Motor neuron (in vitro differentiated cells): ENCODE measurements at places on chromosomes 1 and 21. TPM values are rescaled to one million over a fixed set of nuclear protein-coding genes. Genes with fewer than 3 reads are reported as not detected.

The PDZK1IP1 gene
- 0.71 TPM in 1 of 2 replicates, not detected in the other for total RNA-seq

DNA sequence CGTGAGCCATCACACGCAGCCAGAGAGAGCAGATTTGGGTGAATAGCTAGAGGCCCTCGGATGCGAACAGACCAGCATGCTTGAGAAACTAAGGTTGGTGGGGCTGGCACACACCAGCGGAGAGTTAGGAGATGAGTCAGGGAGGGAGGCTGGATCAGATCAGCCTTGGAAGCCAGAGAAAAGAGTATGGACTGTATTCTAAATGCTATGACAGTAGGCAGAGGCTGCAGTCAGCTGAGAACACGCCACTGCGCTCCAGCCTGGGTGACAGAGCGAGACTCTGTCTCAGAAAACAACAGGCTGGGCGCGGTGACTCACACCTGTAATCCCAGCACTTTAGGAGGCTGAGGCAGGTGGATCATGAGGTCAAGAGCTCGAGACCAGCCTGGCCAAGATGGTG is 4.0 kb upstream of the PLEKHM2 start:
- peak; percentile 5 for ATAC-seq

The PLCH2 gene
- total RNA-seq: 5.1 and 6.1 TPM in 2 replicates

- ATAC-seq: no peak
These were observed 36.4 kb downstream of the SLC22A15 start for GRCh38 chr1:116012716-116013115.

- no peak for ATAC-seq
These were observed 35.3 kb upstream of the PAXBP1 start for GRCh38 chr21:32806810-32807386.

GRCh38 chr1:25688390-25689119 is 72.0 kb downstream of the MAN1C1 start:
- no peak for ATAC-seq

DNA sequence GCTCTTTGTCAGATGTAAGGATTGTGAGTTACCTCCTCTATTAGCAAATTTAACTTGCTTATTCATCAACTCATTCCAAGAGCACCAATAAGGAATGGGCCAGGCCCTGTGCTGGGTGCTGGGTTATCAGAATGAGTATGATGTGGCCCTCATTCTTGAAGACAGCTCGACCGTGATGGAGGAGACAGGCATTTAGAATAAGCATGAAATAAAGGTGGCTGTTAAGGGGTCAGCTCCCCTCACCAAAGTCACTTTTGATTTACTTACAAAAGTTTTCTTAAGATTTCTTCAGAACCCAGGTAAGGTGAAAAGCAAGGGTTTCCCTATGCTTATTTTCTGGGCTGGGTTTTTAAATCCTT is 15.3 kb upstream of the PADI1 start:
- no peak for ATAC-seq

The PTAFR gene
- 0.28 and 0.53 TPM in 2 replicates for total RNA-seq

The FCGR2B gene
- 0.41 and 0.73 TPM in 2 replicates for total RNA-seq

The GJA9 gene
- total RNA-seq: 0.18 and 0.31 TPM in 2 replicates

The CA6 gene
- 0.29 and 0.52 TPM in 2 replicates for total RNA-seq

The UBE2U gene
- total RNA-seq: not detected in 2 replicates

DNA sequence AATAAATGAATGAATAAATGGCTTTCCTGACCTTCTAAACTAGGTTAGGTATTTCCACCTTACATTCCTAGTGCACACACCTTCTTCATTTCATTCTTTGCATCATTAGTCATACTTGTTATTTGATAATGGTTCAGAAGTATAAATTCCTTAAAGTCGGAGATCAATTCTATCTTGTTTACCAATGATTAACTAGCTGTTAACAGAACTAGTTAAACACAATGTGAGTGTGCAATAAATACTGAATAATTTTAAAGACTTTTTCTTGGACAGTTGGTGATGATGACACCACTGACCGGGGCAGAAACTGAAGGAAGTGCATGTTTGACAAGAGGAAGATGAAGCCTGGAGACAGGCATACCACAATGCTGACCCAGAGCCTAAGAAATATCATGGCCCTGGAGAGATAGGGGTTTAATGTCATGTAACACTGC is 207.1 kb upstream of the DEPDC1 start:
- ATAC-seq: no peak

DNA sequence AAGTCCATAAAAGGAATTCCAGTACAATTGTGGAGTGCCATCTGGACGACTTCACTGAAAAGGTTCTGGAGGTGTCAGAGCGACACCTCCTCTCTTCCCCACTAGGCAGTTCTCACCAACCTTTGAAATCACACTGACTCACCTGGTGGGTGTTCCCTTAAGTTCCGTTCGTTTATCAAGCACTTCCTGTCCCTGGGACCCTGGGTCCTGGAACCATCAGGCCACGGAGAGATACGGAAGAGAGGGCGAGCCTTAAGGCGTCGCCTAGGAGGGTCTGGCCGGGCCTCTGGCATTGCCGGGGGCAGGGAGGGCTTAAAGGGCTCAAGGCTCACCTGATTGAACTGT is 317 bp downstream of the SPAG17 start:
- no peak for ATAC-seq

DNA sequence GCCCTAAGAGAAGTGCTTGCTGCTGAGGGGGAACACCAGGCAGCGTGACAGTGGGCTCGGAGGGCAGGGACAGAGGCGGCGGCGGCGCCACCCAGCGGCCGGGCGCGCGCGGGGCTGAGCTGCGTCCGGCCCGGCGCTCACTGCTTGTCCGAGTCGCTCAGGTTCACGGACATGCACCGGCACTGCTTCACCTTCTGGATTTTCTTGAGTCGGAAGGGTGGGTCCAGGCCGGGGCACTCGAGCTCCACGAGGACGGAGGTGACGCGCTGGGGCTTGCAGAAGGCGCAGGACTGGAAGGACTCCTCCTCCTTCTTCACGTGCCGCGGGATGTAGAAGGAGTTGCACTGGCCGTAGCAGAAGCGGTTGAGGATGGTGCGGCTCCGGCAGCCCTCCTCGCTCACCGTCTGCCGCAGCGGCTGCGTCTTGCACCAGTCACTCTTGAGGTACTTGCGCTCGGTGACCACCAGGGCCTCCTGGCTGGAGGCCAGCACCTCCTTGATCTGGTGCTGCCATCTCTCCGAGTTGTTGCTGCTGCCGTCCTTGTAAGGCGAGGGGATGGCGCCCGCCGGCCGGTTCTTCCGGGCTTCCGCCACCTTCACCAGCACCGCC is 119.0 kb downstream of the GREM2 start:
- ATAC-seq: no peak

The POU3F1 gene
- total RNA-seq: 0.71 and 0.91 TPM in 2 replicates

GRCh38 chr1:235054936-235055335 is 73.7 kb downstream of the TOMM20 start:
- no peak for ATAC-seq

DNA sequence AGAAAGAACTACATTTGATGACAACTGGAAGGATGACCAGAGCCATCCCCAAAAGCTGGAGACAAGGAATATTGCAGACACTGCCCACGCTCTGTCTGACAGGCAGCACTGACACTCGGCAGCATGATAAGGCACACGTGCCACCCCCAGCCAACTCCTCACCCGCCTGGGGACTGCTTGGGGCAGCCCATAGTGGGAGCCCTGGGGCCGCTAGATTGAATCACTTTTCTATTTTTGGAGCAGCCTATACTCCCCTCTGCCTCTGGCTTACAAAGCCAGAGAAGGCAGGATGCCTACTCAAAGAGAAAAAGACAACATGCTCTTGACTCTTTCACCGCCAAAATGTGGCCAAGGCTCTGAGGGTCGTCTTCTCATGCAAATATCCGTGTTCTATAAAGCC is 1.3 kb downstream of the SMG5 start:
- peak; percentile 35 for ATAC-seq

DNA sequence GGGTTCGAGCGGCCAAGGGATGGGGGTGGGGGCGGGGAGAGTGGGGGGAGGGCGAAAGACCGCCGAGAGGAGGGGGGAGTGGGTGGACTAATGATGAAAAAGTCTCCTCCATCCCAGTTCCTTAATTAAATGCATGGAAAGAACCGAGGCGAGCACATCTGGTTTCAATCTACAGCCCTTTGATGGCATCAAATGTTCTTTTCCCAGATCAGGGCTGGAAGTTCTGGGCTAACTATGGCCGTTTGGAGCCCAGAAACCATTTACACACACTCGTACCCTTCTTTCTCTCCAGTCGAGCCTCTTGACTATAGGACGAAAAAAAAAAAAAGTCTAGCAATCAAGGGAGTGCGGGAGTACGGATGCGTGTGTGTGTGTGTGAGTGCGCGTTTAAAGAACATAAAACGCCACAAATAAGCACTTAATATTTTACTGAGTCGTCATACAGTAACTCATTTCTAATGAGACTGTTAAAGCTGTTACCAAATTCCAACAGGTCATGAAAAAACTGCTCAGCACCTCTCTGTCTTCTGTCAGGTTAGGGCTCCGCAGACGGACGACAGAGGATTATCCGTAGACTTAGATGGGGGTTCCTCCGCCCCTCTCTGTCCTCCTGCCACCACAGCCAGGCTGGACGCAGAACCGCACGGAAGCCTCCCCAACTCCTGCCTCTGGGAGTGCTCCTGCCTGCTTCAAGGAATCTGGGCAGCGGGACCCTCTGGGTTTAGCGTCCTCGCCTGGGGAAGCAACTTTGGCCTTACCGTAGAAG is 2.1 kb upstream of the PRRX1 start:
- peak; percentile 8 for ATAC-seq

The EFNA1 gene
- 6.6 and 9.3 TPM in 2 replicates for total RNA-seq

- peak; percentile 64 for ATAC-seq
These were observed 414 bp downstream of the TMEM51 start for GRCh38 chr1:15153842-15154479.

GRCh38 chr1:244173240-244173639 is 122.2 kb downstream of the ZBTB18 start:
- peak; percentile 39 for ATAC-seq

The PADI2 gene
- 1.9 and 2.4 TPM in 2 replicates for total RNA-seq

- ATAC-seq: no peak
These were observed 113.8 kb downstream of the SYF2 start for GRCh38 chr1:25118546-25118945.

DNA sequence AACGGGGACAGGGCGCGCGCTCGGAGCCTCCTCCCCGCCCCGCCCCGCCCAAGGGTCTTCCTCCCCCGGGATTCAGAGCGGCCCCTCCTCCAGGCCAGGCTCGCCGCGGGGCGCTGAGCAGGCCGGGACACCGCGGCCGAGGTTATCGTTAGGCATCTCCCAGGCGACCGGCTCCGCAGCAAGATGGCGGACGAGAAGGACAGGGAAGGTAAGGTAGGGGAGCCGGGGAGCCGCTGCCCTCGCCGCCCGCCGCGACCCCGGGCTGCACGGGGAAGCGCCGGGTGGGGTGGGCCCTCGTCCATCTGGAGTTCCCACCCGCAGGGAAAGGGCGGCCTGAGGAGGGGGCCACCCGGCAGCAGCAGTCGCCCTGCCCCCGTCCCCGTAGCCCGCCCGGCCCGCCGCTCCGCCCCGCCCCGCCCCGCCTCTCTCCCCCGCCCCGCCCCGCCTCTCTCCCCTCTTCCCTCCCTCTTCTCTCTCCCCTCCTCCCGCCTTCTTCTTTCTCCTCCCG is 105.9 kb upstream of the HNRNPU start:
- ATAC-seq: peak; percentile 71

DNA sequence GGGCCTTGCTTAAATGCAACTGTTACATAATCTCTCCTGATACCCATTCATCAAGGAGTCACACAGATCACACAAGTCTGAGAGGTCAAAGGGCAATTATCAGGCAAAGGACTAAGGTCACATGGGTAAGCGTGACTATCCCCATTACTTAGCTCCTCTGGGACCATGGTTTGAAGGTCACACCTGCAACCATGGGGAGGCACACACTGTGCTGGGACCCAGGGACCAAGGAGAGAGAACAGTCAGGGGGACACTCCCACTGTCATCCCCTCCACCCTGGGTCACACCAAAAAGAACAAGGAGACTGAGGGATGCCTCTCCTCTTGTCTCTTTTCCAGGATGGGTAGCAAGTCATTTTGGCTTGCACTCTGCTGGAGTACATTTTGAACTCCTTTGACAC is 30.9 kb upstream of the CTBS start:
- no peak for ATAC-seq

The LDLRAD1 gene
- 0.14 TPM in 1 of 2 replicates, not detected in the other for total RNA-seq

The KIRREL1 gene
- 48.7 and 52.3 TPM in 2 replicates for total RNA-seq

- ATAC-seq: no peak
These were observed 14.3 kb downstream of the EDEM3 start for GRCh38 chr1:184740344-184740743.

The LRRC47 gene
- 49.2 and 51.4 TPM in 2 replicates for total RNA-seq

The KMO gene
- total RNA-seq: 0.14 TPM in 1 of 2 replicates, not detected in the other

DNA sequence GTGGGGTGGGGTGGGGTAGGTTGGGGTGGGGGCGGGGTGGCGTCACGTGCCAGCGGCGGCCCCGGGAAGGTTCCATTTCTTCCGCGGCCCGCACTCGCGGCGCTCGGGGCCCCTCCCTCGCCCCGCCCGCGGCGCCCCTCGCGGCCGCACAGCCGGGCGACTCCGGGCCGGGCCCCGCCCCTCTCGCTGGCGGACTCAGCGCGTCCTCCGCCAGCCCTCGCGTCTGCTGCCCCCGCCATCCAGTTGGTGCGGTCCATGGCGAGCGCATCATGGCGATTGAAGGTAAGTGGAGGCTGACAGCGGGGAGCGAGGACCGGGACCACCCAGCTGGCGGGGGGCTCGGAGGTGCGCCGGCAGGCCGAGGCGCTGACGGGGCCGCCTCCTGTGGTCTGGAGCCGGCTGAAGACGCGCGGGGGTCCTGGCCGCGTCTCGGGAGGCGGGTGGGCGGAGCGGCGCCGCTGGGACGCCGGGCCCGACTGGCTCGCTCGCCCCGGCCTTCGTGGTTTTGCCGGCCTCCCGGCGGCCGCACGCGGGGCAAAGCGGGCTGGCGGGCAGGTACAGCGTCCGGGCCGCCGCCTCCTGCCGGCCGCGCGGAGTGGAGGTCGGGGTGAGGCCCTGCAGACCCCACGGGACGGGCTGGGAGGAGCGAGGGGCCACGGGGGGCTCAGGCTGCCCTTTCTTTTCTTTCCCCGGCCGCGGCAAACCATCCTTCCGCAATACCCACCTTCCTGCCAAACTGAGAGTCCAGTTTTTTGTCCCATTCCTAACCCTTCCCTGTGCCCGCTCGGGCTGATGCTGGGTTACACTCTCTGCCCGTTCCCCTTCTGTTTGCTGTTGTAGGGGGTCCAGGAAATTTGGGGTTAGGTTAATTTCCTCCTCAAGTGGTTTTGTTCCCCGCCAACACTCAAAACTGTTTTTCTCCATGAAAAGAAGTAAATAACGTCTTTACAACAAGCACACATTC is at the start of gene SYT14:
Gene SYT14, plus strand, starts transcription at position 222 of the 964 bp plus-strand sequence. Its CDS starts 48 bp downstream, at position 270.
- peak; percentile 96 for ATAC-seq

The DRAXIN gene
- 0.10 and 0.11 TPM in 2 replicates for total RNA-seq

GRCh38 chr1:64476251-64476952 is 6.5 kb downstream of the CACHD1 start:
- peak; percentile 19 for ATAC-seq

- ATAC-seq: no peak
These were observed 29.8 kb upstream of the DNASE2B start for GRCh38 chr1:84368441-84368840.
